ENCODE measurements at places on chromosomes 11 and 22. TPM values are rescaled to one million over a fixed set of nuclear protein-coding genes. Genes with fewer than 3 reads are reported as not detected.

OR51E2 gene
- total RNA-seq, result not detected

HBB gene
- not detected for total RNA-seq

TRIM49 gene
- not detected for total RNA-seq

NPTXR gene
- 4.7 TPM for total RNA-seq

PRRG4 gene
- total RNA-seq, result 0.75 TPM

- H3K27me3 ChIP-seq, result no peaks in the 10 kb centered on the region
- H3K36me3 ChIP-seq, result peaks cover 6% of the 10 kb centered on the region
- H3K4me3 ChIP-seq, result no peak overlapping the region
- peak overlapping the region; percentile 57 for H3K27ac ChIP-seq
- no peak for DNase-seq
Measured at GRCh38 chr11:67345920-67346819, 7.2 kb downstream of the POLD4 start.

- DNase-seq, result no peak
- no peak overlapping the region for H3K27ac ChIP-seq
- H3K4me1 ChIP-seq, result no peaks in the 10 kb centered on the region
- H3K36me3 ChIP-seq, result peaks cover 9% of the 10 kb centered on the region
- no peak overlapping the region for H3K4me3 ChIP-seq
Measured at GRCh38 chr11:57556041-57556440, 11.4 kb downstream of the UBE2L6 start.

DNA sequence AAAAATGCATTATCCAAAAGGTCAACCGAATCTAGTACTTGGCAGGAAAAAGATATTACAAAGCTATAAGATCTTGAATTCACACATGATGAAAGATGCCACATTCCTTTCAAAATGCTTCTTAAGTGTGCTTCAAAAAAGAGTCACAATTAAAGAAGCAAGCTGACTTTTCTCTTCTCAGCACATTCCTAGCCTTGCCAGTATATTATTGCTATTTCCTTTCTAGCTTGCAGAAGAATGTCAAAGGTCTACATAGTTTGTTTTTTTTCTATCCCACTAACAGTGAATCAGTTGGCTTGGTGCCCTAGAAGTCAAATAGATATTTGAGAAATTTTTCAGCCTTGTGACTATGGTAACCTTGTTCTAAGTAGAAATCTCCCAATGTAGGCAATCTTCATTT, 56.8 kb downstream of the GUCY1A2 start:
- peaks cover 17% of the 10 kb centered on the region for H3K36me3 ChIP-seq
- H3K4me3 ChIP-seq, result no peak overlapping the region
- no peak for DNase-seq
- peaks cover 14% of the 10 kb centered on the region for H3K4me1 ChIP-seq
- H3K27me3 ChIP-seq, result no peaks in the 10 kb centered on the region

DNA sequence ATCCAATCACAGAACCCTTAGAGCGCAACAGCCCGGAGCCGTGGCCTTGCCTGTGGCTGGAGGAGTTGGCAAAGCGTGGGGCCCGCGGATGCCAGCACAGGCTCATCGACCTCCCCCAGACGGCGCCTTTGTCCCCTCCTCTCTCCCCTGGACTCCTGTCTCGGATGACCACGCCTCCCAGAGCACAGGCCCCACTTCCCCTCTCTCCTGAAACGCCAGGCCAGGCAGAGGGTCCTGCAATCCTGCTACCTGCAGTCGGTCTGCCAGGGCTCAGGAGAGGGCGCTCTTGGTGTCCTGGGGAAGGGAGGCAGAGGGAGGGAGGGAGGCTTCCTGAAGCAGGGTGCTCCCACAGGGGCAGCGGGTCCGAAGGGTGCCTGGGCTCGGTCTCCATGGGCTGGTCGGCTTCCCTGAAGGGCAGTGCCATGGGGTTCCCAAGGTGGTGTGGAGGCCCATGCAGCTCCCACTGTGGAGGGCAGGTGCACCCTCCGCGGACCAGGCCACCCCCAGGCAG, 16.6 kb upstream of the TTLL12 start:
- no peaks in the 10 kb centered on the region for H3K36me3 ChIP-seq
- H3K4me1 ChIP-seq, result peaks cover 3% of the 10 kb centered on the region
- DNase-seq, result no peak
- no peak overlapping the region for H3K4me3 ChIP-seq

DNA sequence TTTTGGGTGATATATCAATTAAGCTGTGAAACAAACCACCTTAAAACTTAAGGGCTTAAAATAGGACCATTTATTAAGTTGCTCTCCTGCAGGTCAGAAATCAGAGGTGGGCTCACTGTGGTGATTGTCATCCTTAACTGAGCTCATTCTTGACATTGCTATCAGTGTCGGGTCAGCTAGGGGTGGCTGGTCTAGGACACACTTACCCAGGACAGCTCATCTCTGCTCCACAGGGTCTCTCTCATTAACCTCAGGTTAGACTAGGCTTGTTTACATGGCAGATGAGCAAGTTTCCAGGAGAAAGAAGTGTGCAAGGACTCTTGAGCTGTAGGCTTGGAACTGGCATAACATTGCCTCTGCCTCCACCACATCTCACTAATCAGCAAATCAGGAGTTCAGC, 601.0 kb upstream of the RAG2 start:
- no peaks in the 10 kb centered on the region for H3K27me3 ChIP-seq
- H3K27ac ChIP-seq, result peak overlapping the region; percentile 1
- peaks cover 29% of the 10 kb centered on the region for H3K4me1 ChIP-seq
- no peak for DNase-seq

DNA sequence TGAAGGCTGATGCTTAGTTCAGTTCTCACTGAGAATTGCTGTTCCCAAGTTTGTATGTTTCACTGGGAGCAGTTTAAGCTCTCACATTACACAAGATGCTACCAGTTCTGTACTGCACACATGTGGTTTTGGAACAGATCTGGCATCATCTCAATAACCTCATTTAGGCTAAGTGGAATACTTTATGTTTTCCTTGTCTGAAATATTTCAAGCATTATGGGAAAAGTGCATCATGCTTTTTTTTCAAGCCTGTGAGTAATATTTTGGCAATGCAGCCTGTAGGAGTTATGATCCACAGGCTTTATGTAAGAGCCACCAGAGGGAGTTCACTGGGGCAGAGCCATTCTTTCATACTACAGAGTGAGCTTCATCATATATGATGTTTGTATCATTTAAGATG, 141.5 kb downstream of the OR4C45 start:
- no peak for DNase-seq
- H3K27ac ChIP-seq, result no peak overlapping the region
- no peaks in the 10 kb centered on the region for H3K4me1 ChIP-seq
- H3K4me3 ChIP-seq, result no peak overlapping the region
- no peaks in the 10 kb centered on the region for H3K27me3 ChIP-seq

DNA sequence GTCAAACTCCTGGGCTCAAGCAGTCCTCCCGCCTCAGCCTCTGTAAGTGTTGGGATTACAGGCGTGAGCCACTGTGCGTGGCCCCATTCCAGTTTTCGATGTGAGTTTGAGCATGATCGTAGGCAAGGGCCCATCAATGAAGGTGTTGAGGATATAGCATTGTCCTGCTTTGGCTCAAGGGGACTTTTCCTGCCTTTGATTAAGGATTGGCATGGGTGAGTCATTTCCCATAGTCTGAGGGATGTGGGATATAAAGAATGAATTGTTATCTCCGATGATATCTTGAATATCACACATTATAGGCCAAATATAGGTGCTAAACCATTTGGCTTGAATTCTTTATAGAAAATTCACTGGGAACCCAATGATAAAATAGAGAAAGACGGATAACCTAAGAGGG, 30.4 kb downstream of the STIM1 start:
- DNase-seq, result no peak
- H3K27ac ChIP-seq, result no peak overlapping the region
- no peak overlapping the region for H3K4me3 ChIP-seq

DNA sequence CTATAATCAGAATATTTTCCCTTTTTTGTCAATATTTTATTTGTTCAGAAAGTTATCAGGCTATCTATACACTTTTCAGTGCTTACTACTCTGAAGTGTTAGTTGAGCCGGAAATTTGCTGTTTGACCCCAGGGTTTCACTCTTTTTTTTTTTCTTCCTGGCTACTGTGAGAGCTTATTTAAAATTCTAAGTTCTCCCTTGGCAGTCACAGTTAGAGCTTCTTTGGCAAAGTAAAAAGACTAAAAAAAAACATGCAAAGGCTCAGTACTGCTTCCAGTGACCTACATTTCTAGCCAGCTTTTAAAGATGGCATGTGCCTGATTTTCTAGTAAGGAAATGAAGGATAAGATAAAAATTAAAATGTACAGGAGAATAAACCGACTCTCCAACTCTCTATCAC, 48.4 kb downstream of the ELP4 start:
- H3K4me1 ChIP-seq, result no peaks in the 10 kb centered on the region
- DNase-seq, result no peak
- no peaks in the 10 kb centered on the region for H3K27me3 ChIP-seq

DNA sequence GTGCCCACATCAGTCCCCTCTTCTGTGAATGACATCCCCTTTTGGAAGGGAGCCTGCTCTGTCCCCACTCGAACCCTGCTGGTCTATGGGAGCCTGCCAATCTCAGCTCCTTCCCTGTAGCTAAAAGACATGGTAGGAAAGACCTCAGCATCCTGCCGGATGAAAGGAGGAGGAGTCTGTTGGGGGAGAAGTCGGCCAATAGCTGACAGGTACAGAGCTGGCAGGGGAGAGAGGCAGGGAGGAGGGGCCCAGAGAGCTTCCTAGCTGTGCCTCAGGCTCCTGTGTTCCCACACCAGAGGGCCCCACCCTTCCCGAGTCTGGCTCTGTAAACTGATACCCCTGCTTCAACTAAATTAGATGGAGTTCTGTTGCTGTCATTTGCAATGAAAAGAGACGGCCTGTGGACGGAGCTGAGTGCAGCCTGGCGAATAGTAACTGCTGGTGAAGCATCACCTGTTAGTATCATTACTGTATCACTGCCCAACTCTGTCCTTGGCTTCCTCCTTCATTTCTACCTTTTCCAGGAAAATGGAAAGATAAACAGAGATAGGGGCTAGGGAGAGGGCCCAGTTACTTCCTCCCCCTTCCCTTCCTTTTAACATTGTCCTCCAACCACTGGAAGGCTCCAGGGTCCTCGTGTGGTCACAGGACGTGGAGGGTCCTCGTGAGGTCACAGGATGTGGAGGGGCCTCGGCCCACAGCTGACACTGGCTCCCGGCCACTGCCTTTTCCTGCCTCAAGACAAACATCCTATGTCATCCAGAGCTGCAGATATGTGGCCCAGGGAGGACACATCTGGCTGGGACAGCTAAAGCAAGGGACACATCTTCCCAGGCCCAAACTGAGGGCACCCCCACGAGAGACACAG, 15.1 kb downstream of the FXYD6 start:
- H3K27ac ChIP-seq, result peak overlapping the region; percentile 26
- peaks cover 4% of the 10 kb centered on the region for H3K4me1 ChIP-seq
- no peaks in the 10 kb centered on the region for H3K27me3 ChIP-seq
- H3K36me3 ChIP-seq, result peaks cover 1% of the 10 kb centered on the region
- DNase-seq, result no peak

- no peak for DNase-seq
- no peaks in the 10 kb centered on the region for H3K27me3 ChIP-seq
- no peaks in the 10 kb centered on the region for H3K36me3 ChIP-seq
- H3K4me1 ChIP-seq, result no peaks in the 10 kb centered on the region
Measured at GRCh38 chr11:29300420-29300819, 716.4 kb downstream of the KCNA4 start.

DNA sequence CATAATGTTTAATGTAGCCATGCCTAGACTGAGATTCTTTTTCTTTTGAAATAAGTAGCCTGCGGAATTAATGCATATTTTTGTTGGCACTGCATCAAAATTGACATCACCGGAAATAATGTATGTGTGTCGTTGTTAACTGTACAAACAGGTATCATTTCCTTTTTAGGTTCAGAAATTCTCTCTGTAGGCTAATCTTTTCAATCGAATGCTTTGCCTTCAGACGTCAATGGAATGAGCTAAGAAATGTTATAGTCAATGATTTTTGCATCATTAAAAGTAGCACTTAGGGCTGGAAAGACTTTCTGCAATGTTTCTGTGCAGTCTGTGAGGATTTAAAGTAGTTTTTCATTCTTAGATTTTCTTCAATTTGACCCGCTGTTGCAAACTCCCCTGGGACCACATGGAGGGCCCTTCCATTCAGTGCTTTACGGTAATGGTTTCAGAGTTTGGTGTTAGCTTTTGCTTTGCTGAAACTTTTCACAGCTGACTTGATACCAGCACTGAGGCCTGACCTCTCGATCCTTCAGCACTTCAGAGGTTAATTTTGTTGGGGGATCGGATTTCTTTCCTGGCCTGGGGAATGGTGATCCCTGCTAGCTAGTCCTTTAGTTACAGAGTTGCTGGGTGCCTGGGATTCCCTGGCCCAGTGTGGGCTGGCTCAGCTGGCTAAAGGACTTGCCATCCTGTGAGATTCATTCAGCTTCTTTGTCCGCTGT, 137.8 kb downstream of the DBX1 start:
- H3K4me1 ChIP-seq, result peaks cover 40% of the 10 kb centered on the region
- H3K4me3 ChIP-seq, result no peak overlapping the region
- no peak overlapping the region for H3K27ac ChIP-seq
- H3K27me3 ChIP-seq, result no peaks in the 10 kb centered on the region
- DNase-seq, result peak; percentile 22

DNA sequence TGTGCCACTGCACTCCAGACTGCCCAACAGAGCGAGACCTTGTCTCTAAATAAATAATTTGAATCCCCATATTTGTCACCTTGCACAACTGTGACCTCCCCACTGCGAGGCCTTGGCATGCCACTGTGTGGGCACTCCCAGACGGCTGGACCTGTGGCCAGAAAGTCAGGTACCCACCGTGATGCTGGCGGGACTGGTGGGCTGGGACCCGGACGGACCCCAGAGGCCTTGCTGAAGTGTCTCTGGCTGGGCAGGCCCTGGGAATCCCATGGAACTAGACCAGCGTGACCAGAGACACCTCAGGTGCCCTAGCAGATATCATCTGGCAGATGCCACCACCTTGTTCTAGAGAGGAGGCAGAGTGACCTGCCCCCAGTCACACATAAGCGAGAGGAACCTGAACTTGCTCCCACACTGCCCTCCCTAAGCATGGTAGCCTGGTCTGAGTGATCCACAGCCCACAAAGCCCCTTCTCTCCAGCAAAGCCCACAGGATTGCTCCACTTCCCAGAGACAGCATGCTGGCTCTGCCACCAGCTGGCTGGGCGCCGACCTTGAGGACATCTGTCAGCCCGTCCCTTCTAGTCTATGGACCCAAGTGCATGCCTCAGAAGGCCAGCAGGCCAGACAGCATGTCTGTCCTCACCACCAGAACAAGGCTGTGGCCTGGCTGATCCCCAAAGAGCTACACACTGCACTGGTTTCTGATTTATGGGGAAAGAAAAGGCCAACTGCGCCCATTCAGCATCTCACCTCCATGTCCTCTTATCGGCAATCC, 9.5 kb downstream of the MACROD1 start:
- H3K4me1 ChIP-seq, result no peaks in the 10 kb centered on the region
- no peaks in the 10 kb centered on the region for H3K36me3 ChIP-seq
- no peak for DNase-seq
- H3K27ac ChIP-seq, result no peak overlapping the region
- peaks cover 8% of the 10 kb centered on the region for H3K27me3 ChIP-seq

DNA sequence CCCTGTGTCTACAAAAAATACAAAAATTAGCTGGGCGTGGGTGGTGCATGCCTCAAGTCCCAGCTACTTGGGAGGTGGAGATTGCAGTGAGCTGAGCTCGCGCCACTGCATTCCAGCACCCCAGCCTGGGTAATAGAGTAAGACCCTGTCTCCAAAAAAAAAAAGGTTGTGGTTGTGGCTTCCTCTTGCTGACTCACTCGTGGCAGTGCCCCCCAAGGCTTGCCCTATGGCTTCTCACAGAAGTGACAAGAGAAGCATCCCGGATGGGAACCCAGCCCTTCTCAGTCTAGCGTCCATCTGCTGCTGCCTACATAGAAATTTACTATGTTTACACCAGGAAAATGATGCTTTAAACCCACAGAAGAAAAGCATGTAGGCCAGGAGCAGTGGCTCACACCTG, 68.5 kb upstream of the PITPNB start:
- H3K36me3 ChIP-seq, result peaks cover 13% of the 10 kb centered on the region
- no peak overlapping the region for H3K27ac ChIP-seq
- H3K27me3 ChIP-seq, result no peaks in the 10 kb centered on the region

Data from progenitor cell of endocrine pancreas (in vitro differentiated cells).